Myometrial cell (primary cell): ENCODE measurements at places on chromosomes 5 and 9. TPM values are rescaled to one million over a fixed set of nuclear protein-coding genes. Genes with fewer than 3 reads are reported as not detected.

CYSRT1 gene
- 2.3 and 2.8 TPM in 2 replicates for total RNA-seq

CER1 gene
- not detected in 2 replicates for total RNA-seq

NPR3 gene
- 0.58 and 4.6 TPM in 2 replicates for total RNA-seq

LHX3 gene
- not detected in 2 replicates for total RNA-seq

FBXL7 gene
- 6.3 and 7.3 TPM in 2 replicates for total RNA-seq

SPINK13 gene
- not detected in 2 replicates for total RNA-seq

ZFP37 gene
- total RNA-seq: 0.29 and 1.9 TPM in 2 replicates

FAXDC2 gene
- 8.5 and 19.9 TPM in 2 replicates for total RNA-seq

GTF3C5 gene
- 41.8 and 54.2 TPM in 2 replicates for total RNA-seq

EFNA5 gene
- total RNA-seq: 0.86 and 1.2 TPM in 2 replicates

PROB1 gene
- 2.3 and 2.8 TPM in 2 replicates for total RNA-seq

SPINK7 gene
- not detected in 2 replicates for total RNA-seq

CSF2 gene
- total RNA-seq: 3.0 TPM in 1 of 2 replicates, not detected in the other

BHMT2 gene
- total RNA-seq: 8.9 and 9.2 TPM in 2 replicates

CTXN3 gene
- total RNA-seq: not detected in 2 replicates

G3BP1 gene
- 87.1 and 110 TPM in 2 replicates for total RNA-seq

GPR150 gene
- 0.18 and 0.86 TPM in 2 replicates for total RNA-seq

ADGRD2 gene
- total RNA-seq: not detected in 2 replicates

PCDHB4 gene
- total RNA-seq: not detected in 2 replicates

CXCL14 gene
- 0.29 TPM in 1 of 2 replicates, not detected in the other for total RNA-seq

GRM6 gene
- not detected in 2 replicates for total RNA-seq

WDR38 gene
- total RNA-seq: not detected in 2 replicates

TYRP1 gene
- not detected in 2 replicates for total RNA-seq

KCNT1 gene
- total RNA-seq: not detected in 2 replicates

SLC6A7 gene
- not detected in 2 replicates for total RNA-seq

PAXX gene
- total RNA-seq: 38.8 and 45.3 TPM in 2 replicates

GLE1 gene
- total RNA-seq: 30.0 and 35.1 TPM in 2 replicates

TGFBI gene
- total RNA-seq: 669 and 671 TPM in 2 replicates

GPR151 gene
- total RNA-seq: not detected in 2 replicates

PDE6A gene
- total RNA-seq: not detected in 2 replicates

PPP3R2 gene
- total RNA-seq: not detected in 2 replicates

FST gene
- 1.2 TPM in 2 replicates for total RNA-seq

PTAR1 gene
- 19.9 and 21.8 TPM in 2 replicates for total RNA-seq

GZMA gene
- total RNA-seq: not detected in 2 replicates

BRD9 gene
- 32.6 and 34.9 TPM in 2 replicates for total RNA-seq

CDKN2A gene
- total RNA-seq: 52.5 and 58.8 TPM in 2 replicates

SMIM3 gene
- 69.5 and 70.7 TPM in 2 replicates for total RNA-seq

INSL4 gene
- not detected in 2 replicates for total RNA-seq

PRRX2 gene
- total RNA-seq: 1.4 TPM in 1 of 2 replicates, not detected in the other

LNPEP gene
- total RNA-seq: 10.7 and 12.6 TPM in 2 replicates

SH3GL2 gene
- total RNA-seq: not detected in 2 replicates

KIF24 gene
- 2.9 and 3.2 TPM in 2 replicates for total RNA-seq

ADAMTSL1 gene
- 55.4 and 85.4 TPM in 2 replicates for total RNA-seq

SMIM33 gene
- not detected in 2 replicates for total RNA-seq
